ENCODE measurements at places on chromosomes 6 and 20. TPM values are rescaled to one million over a fixed set of nuclear protein-coding genes. Genes with fewer than 3 reads are reported as not detected.
A peak's percentile ranks its signal among the peaks of the same experiment; 100 is the strongest.

The EYS gene
- 1.1 TPM for polyA plus RNA-seq

DNA sequence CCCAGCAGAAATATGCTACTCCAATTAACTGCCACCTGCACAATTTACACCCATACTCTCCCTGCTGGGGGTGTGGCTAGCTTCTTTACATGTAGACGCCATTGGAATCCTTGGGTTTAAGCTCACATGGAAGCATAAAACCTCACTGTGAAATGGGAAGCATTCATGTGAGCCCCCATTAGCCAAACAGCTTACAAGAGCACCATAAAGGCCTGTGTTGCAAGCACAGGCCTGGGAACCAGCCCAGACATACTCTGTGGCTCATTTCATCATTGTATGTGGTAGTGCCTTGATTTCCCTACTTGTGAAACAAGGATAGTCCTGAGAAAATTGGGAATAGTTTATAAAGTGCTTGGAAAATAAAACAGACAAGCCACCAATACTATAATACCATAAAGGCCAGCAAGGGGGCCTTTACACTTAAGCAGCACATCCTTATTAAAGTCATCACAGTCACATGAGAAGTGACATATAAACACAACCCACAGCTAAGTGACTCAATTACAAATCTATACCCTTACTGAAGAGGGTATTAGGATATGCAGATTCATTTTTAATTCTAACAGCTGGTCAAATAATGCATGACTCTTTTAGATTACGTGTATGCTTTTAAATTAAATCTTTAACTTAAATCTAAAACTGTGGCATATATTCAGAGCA, 6.8 kb downstream of the ADNP start:
- no peak for DNase-seq

GRCh38 chr6:144834426-144835038, 549.4 kb downstream of the UTRN start:
- DNase-seq, result no peak

The TP53TG5 gene
- 0.62 TPM for polyA plus RNA-seq

- no peak for DNase-seq
Measured at GRCh38 chr20:49687595-49688567, 25.8 kb downstream of the B4GALT5 start.

DNA sequence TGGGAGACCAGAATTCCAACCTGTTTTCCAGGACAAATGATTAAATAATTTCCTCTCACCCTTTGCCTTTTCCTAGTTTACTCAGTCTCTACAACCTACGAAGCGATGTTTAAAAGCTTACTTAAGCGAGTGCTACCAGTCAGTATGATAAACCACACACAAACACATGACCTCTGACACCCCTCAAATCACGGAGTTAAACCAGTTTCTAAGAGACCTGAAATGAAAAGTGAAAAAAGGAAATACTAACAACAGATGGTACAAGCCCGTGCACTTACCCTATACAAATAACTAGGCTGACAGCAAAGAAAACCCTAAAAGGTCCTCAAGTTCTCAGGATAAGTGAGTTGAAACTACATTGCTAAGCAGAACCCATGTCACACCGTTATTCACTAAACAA, 7.7 kb downstream of the TNFRSF21 start:
- DNase-seq, result no peak

DNA sequence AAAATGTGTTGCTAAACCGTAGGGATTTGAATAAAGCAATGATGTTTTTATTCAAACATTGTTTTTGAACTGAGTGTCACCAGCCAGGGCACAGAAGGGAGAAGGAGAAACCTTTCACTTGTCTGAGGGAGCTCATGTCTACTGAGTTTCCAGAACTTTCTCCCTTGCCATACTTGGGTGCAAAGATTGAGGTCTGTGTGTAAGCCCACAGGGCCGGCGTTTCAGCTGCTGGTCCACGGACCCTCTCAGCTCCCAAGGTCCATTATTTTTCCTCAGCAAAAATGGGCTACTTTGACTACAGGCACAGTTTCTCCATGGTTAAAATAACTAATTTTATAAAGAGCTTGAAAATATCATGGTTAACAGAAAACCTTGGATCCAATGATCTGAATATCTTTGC, 32.6 kb downstream of the PSMG4 start:
- DNase-seq, result no peak

The PGC gene
- not detected for polyA plus RNA-seq

The HLA-DQA1 gene
- 2.8 TPM for polyA plus RNA-seq

DNA sequence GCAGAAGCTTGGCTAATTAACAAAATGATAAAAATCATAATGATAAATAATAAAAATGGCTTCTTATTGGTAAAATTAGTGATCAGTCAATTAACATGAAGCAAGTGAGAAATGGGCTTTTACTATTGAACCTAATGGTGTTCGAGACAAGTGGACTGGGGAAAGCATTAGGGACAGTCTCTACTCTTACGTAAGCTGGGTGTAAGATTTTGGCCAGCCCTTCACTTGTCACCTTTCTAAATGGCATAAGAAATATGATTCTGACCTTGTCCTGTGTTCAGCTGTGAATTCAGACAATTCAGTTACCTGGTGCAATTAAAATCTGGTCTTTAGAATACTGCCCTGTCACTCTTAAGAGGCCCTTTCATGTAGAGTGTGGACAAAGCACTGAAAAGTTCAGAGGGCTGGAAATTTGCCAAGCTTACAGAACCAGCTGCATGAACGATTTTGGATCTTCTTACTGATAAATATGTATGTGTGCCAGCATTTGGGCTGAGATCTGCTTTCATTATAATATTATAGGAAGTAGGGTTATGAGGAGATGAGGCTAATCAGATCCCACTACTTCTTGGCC, 115.9 kb downstream of the QRSL1 start:
- no peak for DNase-seq

GRCh38 chr6:126167726-126168125, 172.2 kb upstream of the CENPW start:
- DNase-seq, result peak; percentile 56

DNA sequence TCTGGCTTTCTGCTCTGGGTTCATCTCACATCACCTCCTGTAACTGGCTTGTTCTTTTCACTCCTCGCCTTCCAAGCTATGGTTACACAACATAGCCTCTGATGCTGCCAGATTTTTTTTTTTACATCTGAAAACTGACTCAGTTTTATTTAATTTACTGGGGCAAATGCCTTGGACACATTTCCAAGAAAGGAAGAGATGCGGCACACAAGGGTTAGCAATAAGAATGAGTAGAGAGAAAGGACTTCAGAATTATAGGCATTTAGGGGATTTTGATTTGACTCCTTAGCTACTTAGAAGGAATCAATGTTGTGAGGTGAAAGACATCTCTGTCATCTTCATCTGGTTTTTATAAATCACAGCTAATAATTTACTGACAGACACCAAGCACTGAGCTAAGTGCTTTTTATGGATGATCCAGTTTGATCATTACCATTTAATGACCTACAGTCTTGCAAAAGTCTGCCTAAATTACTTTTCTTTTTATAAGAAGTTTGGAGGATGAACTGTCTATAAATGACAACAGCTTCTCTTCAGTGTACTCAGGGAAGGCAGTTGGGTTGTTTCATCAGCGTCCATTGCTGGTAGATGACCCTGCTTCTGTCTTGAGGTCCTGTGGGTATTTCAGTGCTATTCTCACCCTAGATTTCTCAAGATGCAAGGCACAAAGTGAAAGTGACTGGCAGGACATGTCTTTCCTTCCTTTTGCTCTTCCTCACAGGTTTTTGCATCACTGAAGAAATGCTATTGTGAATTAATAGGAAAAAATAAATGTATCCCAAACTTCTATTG, 31.1 kb downstream of the LAMA4 start:
- peak; percentile 70 for DNase-seq

DNA sequence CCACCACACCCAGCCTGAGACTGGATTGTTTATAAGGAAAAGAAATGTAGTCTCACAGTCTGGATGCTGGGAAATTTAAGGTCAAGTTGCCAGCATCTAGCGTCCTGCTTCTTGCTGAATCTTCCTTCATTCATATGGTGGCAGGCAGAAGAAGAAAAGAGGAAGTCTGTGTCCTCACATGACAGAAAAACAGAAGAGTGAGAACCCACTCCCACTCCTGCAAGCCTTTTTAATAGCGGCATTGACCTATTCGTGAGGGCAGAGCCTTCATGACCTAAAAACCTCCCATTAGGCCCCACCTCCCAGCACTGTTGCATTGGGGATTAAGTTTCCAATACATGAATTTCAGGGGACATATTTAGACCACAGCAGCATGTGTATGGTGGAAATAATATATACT, 160.8 kb upstream of the BMP2 start:
- DNase-seq, result no peak

GRCh38 chr6:163761481-163761880, 347.0 kb downstream of the QKI start:
- no peak for DNase-seq

- no peak for DNase-seq
Measured at GRCh38 chr6:127858727-127859391, 42.0 kb downstream of the THEMIS start.

- no peak for DNase-seq
Measured at GRCh38 chr6:142926177-142926493, 18.8 kb downstream of the HIVEP2 start.

GRCh38 chr6:26109772-26110171, 22.5 kb downstream of the HFE start:
- no peak for DNase-seq

DNA sequence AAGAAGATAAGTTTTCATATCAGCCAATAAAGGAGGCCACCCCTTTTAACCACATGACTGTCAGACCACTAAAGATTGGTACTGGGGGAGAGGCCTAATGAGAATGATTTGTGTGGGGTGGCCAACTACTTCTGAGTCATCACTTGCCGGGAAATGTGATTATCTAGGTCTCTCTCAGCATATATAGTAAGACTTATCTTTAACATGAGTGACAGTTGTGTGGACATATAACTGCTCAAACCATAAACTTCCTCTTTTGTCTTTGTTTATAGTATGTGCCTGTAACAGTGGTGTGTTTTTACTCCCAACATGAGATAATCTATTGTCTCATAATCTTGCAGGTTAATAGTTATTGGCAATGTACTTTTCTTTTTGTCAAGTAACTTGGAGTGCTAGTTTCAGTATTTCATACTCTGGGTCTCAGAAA, 312.4 kb downstream of the CDKAL1 start:
- DNase-seq, result no peak

DNA sequence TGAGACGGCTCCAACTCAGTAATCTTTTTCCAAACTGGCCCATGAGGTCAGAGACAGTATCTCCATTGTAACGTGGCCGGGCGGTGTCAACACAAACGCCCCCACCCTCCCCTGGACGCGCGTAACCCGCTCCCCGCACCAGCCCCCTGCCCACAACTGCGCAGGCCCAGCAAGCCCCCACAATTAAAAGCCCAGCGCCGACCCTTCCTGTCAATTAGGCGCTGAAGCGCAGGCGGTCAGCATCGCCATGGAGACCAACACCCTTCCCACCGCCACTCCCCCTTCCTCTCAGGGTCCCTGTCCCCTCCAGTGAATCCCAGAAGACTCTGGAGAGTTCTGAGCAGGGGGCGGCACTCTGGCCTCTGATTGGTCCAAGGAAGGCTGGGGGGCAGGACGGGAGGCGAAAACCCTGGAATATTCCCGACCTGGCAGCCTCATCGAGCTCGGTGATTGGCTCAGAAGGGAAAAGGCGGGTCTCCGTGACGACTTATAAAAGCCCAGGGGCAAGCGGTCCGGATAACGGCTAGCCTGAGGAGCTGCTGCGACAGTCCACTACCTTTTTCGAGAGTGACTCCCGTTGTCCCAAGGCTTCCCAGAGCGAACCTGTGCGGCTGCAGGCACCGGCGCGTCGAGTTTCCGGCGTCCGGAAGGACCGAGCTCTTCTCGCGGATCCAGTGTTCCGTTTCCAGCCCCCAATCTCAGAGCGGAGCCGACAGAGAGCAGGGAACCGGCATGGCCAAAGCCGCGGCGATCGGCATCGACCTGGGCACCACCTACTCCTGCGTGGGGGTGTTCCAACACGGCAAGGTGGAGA, at the start of the genes HSPA1A and HSPA1L:
Gene HSPA1A (plus strand): TSS at position 519 of the 814 bp plus-strand sequence. CDS start 214 bp downstream, at position 733.
Gene HSPA1L (minus strand): TSS at position 259 of the 814 bp plus-strand sequence. CDS start 3,311 bp downstream, outside the sequence.
- peak; percentile 98 for DNase-seq

- no peak for DNase-seq
Measured at GRCh38 chr6:133724726-133725125, 164.2 kb upstream of the TCF21 start.

GRCh38 chr6:105607636-105608621, 205.0 kb upstream of the PREP start:
- no peak for DNase-seq

- DNase-seq, result no peak
Measured at GRCh38 chr6:118771253-118771652, 119.9 kb upstream of the CEP85L start.

- peak; percentile 75 for DNase-seq
Measured at GRCh38 chr6:15441215-15441868, 195.5 kb downstream of the JARID2 start.

The PAK5 gene
- 0.17 TPM for polyA plus RNA-seq

DNA sequence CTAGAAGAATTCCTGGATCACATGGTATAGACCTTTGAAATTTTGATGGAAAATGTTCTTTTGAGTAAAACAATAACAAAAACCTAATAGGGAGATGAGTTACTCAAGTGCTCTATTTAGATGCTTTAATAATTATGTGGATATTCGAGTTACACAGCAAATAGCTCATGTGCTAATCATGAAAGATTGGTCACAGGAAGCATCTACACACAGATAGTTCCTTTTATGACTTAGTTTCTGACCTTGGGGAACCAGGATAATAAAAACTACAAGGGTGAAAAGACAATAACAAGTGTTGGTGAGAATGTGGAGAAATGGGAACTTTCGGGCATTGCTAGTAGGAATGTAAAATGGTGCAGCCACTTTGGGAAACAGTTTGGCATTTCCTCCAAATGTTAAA, 19.7 kb downstream of the UBE2V1 start:
- DNase-seq, result no peak

DNA sequence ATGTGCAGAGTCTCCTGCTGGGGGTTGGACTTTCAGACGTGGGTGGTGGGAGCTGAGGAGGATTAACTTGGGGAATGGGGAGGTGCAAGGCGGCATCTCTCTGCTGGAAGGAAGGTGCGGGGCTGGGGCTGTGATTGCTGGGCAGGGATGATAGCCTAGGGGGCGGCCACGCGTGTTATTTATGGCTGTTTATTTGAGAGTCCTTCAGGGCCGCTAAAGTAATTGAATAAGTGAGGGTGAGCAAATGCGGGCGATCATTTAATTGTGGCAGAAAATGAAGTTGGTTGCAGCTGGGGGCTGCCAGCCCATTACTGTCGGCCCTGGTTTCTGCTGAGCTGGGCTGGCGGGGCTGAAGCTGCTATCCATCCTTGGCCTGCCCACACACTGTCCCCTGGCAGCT, 7.5 kb upstream of the IP6K3 start:
- no peak for DNase-seq

The SLC52A3 gene
- polyA plus RNA-seq, result 0.57 TPM

Data from muscle of back (tissue), 13 donors.